Activated gamma-delta T cell treated with Interleukin-2 at 50 U/mL for 16 hours (primary cell): ENCODE measurements at places on chromosomes 4 and X.

DNA sequence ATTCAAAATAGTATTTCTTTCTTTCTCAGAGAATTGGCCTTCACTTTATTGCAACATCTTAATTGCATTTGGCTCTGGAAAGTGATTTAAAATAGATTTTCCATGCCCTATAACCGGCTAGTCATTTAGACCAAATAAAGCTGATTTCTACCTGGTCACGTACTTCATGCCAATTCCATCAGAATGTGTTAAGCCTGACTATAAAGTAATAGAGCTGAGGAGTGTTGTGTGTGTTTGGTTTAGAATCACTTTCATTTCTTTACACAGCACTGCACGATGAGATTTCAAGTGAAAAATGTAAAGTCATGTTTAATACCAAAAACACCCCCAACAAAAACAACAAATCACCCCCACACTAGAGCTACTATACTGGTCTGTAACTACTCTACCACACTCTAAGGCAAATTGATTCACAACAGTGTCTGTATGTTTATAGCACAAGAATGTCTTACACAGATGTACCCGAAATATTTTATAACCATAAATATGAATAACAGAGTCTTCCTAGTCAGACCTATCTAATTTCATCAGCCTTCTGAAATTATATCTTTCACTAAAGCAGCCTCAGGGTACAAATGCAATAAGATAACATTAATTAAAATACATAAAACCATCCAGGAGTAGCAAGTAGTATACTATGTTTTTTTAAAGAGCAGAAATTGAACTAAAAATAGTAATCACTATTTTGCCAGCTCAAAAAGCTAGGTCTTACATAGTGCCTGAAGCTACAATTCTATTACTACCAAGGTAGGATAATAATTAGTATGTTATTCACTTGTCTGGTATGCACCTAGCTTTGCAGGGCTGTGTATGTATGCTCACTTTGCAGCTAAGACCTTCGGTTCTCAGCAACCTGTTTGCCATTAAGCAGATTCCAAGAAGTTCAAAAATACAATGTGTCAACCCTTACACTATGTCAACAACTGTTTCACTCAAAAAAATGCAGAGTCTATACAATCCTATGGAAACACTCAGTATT is 28.4 kb downstream of the APBB2 start:
- no peak for DNase-seq

DNA sequence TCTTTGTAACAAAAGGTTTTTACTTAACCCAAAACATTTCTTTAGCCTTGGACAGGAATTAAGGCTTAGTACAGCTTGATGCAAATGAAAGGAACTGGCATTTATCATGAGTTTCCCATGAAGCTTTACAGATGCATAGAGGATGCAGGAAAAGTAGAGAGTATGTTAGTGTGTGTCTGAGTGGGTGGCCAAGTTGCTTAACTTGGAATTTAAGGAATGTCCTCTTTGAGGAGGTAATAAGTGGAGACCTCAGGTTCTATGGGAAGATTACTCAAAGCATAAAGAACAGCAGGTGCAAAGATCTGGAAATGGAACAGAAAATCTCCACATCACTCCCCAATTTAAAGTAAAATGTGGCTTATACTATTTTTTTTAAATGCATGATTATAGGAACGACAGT is 457.9 kb downstream of the KCNIP4 start:
- no peak for DNase-seq

GRCh38 chr4:45992728-45993127 is 131.1 kb downstream of the GABRG1 start:
- no peak for DNase-seq

DNA sequence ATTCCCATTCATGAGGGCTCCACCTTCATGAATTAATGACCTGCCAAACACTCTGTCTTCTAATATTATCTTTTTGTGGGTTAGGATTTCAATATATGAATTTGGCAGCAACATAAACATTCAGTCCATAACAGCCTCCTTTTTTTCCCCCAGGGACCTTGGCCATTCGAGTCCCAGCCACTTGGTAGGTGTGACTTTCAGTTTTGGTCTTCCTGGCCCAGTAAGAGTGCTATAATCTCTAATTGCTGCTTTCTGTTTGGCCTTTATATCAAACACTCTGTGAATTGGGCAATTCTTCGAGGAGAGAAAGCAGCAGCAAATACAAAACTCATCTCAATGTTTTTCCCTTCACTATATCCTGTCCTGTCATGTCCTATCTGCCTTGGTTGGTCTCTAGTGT is 12.4 kb upstream of the RADX start:
- DNase-seq: no peak

DNA sequence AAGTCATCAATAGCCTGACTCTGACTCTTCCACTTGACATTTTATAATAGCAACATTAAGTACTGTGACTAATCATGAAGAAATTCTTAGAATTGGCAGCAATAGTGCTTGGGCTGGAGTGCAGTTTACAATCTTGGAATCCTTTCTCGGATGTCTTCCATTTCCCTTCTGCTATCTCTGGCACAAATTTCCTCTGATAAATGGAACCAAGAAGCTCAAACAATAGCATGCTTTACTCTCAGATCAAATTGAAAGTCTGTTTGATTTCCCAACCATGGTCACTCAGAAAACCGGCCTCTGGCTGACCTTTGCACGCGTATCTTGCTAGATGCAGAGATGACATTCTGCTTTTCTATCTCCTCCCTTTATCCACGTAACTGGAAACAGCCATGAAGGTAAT is 99.0 kb upstream of the SPANXC start:
- DNase-seq: no peak

DNA sequence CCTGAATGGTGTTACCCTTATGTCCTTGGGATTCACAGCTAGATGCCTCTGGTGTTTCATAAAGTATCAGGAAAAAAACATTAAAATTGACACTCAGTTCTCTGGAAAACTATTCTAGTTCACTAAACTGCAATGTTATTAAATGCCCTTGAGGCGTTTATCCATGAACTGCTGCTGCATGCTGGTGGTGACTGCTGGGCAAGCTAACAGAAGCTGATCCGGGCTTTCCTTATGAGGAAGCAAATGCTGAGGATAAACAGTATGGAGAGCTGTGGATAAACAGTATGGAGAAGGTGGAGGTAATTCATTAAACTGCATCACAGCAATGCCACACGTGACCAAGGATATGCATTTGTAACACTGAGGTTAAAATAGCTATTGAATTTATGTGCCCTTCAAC is 227.0 kb downstream of the NR3C2 start:
- no peak for DNase-seq

DNA sequence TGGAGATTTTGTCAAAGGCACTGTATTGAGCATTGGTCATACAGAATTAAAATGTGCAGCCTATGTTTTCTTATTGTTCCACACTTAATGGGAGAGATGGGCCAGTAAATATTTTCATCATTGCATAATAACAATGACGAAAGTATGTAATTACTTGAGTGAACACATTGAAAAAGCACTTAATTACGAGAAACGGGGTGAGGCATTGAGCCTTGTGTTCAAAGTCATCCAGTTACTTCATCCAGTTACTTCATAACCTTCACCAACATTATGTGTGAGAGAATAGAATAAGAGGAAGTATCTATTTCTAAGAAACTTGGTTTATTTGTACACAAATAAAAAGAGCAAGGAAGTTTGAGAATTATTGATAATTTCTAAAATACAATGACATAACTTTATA is 1427.0 kb downstream of the ADGRL3 start:
- no peak for DNase-seq

DNA sequence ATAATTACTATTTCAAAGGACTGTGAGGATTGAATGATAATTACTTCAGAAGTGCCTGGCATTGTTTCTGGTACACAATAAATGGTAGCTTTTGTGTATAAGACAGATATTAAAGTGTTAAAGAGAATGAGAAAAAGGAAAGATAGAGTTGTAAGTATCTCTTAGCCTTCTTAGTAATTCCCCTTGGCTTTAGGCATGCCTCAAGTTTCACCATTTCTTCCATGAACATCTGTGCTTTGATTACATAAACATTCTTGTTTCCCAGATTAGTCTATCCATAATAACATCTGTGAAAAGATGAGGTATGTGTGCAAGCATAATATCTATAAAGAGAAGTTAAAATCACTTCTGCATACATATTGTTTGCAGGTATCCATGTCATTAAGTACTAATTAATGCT is 230.9 kb upstream of the TEX13A start:
- no peak for DNase-seq

GRCh38 chr4:73883306-73883705 is 14.1 kb downstream of the CXCL1 start:
- DNase-seq: no peak

- no peak for DNase-seq
Measured at GRCh38 chrX:135087867-135088266, 32.5 kb downstream of the ETDB start.

DNA sequence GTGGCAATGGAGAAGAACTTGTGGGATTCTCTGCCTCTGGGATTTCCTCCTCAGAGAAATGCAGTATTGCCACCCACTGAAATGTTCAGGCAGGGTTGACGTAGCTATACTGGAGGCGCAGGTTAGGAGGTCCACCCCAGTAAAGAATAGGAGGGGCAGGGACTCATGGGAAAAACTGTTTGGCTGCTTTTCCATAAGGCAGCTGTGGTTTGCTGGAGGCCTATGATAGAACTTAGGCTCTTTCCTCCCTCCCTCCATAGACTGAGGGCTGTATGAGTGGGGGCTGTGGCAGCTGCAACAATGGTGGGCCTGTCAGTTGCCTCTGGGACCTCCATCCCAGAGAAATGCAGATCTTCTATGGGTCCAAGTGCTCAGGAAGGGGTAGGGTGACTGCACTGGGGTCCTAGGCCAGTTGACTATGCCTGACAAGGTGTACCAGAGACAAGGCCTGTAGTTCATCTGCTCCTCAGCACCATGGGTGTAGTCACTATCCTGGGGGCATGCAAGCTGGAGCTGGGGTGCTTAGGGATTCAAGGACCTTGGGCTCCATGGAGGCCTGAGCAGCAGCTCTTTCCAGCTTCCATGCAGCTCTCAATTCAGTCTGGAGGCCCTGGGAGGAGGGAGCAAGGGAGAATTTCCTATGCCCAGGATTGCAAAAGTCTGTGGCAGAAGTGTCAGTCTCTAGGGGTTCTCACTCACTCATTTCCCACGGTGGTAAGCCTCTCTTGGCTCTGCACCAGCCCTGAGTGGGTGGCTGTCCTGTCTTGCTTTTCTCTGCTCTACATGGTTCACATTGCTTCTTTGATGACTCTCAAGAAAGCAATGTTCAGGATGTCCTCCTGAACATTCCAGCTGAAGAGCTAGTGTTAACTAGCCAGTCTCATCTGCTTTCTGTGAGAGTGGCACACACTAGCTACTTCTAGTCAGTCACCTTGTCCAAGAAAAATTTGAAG is 353.0 kb downstream of the IDS start:
- no peak for DNase-seq
